Thyroid gland (tissue), 4 donors: ENCODE measurements at places on chromosomes 5 and 9.

DNA sequence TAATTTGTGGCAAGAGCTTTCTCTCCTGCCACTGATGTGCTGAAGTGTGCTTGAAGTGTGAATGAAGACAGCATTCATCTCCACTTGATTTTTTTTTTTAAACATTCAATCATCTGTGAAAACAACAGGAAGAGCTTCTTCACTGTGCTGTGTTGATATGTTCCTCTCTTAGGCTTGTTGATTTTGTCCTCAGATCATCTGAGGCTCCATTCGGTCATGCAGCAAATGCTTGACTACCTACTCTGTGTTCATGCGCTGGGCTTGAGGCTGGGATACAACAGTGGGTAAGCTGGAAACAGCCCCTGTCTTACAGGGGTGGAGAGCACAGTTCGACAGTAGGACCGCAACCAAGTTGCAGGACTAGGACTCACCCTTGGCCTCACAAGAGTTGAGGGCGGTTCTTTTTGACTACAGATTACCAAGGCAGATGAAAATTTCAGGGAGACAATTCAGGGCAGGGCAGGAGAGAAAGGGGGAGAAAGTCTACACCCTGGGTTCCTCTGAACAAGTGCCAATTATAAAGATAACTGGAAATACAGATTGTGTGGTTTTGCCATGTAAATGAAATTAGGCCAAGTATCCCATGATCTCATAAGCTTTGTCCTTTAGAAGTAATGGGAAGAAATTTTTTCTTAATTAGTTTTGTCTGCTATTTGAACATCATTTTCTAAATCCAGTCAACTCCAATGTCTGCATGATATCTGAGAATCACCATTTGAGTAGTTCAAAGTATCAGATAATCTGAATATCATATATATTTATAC is 31.0 kb upstream of the F2R start:
- no peak overlapping the region for H3K4me3 ChIP-seq
- no peak for DNase-seq
- no peaks in the 10 kb centered on the region for H3K36me3 ChIP-seq
- no peaks in the 10 kb centered on the region for H3K4me1 ChIP-seq

DNA sequence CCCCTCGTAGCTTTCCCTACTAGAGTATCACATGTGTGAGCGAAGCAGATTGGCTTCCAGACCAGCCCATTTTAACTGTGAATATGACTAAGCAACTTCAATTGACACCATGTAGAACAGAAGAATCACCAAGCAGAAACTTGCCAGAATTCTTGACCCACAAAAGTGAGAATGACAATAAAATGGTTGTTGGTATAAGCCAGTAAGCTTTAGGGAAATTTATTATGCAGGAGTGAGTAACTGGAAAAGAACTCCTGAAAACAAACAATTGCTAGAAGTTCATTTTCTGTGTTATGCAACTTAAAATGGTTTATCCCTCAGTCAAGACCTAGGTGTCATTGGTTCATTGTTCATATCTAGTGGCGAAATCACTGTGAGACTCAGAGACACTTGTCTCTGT is 303.1 kb downstream of the DMRT2 start:
- no peaks in the 10 kb centered on the region for H3K36me3 ChIP-seq
- H3K4me3 ChIP-seq: no peak overlapping the region
- no peaks in the 10 kb centered on the region for H3K4me1 ChIP-seq
- no peaks in the 10 kb centered on the region for H3K27me3 ChIP-seq
- DNase-seq: no peak
- H3K27ac ChIP-seq: no peak overlapping the region

DNA sequence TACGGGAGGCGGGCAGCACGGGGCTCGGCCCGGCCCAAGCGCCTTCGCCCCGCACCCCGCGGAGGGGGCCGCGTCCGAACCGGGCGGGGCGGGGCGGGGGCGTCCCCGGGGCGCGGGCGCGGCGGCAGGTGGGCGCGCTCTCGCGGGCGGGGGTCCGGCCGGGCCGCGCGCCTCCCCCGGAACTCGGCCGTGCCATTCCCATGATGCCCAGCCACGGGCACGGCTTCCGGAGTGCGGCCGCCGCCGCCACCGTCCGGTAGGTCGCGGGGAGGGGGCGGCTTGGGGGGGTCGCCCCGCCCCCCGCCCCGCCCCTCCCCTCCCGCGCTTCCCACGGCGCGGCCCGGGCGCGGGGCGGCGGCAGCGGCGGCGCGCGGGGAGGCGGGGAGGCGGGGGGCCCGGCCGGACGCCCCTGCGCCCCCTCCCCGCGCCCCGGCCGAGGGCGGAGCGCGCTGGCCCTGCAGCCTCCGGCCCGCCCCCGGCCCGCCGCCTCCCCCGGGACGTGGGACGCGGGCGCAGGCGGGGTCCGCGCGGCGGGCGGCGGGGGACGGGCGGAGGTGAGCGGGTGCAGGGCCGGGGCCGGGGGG is at the start of gene PPP1R26:
Gene PPP1R26, plus strand, starts transcription at position 314 of the 584 bp plus-strand sequence. CDS start 4,729 bp downstream, outside the sequence.
- DNase-seq: peak; percentile 66
- peaks cover 7% of the 10 kb centered on the region for H3K36me3 ChIP-seq
- peak within 1 kb of the TSS; percentile 73 for H3K4me3 ChIP-seq
- no peaks in the 10 kb centered on the region for H3K27me3 ChIP-seq

GRCh38 chr5:176817841-176818377 is 7.5 kb downstream of the UNC5A start:
- no peaks in the 10 kb centered on the region for H3K36me3 ChIP-seq
- no peak for DNase-seq
- H3K27me3 ChIP-seq: peaks cover 4% of the 10 kb centered on the region
- peaks cover 10% of the 10 kb centered on the region for H3K4me1 ChIP-seq

DNA sequence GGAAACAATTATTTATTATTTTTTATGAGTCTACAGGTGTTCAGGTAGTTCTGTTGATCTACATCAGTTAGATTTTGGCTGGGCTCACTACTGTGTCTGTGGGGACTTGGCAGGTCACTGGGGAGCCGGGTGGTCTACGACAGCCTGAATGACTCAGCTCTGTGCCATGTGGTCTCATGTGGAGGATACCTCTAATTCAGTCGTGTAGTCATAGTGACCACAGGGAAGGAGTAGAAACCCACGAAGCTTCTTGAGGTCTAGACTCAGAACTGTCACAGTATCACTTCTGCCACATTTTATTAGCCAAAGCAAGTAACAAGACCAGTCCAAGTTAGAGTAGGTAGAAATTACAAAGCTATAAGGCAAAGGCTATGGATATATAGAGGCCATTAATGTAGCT is 64.7 kb upstream of the GRAMD2B start:
- H3K27me3 ChIP-seq: no peaks in the 10 kb centered on the region
- no peaks in the 10 kb centered on the region for H3K36me3 ChIP-seq
- H3K27ac ChIP-seq: no peak overlapping the region
- H3K4me3 ChIP-seq: no peak overlapping the region
- H3K4me1 ChIP-seq: peaks cover 9% of the 10 kb centered on the region
